ENCODE measurements at places on chromosomes 13 and 19.
A peak's percentile ranks its signal among the peaks of the same experiment; 100 is the strongest.

DNA sequence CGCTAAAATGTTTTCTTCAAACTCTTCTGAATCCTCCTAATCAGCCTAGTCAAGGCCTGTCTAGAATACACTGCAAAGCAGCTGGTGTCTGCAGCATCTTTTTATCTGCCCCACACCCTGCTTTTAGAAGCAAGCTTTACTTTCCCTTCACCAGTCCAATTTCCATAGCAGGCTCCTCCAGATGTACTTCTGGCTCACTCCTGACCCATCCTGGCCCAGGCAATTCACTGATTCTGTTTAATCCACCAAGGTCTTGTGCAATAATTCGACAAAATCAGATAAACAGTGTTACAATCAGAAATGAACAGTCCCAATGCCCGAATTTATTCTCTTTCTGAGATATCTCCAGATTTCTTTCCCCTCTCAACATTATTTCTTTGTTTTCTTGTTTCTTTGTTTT lies 415.2 kb upstream of the SGCG start:
- DNase-seq, result no peak

DNA sequence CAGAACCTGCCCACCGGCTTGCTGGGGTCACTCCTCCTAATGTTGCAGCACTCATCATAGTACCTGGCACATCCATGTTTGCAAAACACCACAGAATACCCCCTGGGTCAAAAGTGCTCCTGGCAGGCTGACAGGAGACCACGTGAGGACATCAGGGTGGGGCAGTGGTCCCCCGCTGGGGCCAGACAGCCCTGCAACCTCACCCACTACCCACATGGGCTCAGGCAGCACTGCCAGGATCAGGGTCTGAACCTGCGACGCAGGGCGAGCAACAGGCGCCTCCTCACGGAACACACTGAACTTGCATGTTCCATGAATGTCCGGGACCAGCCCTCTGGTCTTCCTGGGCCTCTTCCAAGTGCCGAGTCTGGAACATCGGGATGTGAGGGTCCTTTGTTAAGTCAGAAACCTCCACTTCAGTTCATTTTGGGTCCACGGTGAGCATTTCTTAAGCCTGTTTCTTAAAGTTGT lies 1.4 kb upstream of the SLC7A9 start:
- DNase-seq, result no peak

DNA sequence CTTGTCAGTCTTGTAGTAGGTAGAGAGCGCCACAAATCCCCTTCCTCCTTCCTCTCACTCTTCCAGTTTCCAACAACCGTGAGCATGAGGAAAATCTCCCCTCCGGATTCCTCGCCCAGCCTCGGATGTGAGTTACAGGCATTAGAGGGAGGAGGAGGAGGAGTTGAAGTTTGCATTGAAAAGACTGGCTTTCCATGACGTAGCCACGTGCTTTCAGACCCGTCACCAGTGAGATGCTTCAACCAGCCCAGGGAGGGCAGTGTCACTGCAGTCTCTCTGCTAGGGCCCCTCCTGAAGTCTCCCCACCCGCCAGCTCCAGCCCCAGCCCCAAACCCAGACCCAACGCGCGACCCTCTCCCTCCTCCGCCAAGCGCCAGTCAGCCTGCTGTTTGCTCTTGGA lies 442 bp upstream of the FGF14 start:
- no peak for DNase-seq

- DNase-seq, result no peak
These were observed 14.0 kb downstream of the MOB3A start for GRCh38 chr19:2081873-2082810.

DNA sequence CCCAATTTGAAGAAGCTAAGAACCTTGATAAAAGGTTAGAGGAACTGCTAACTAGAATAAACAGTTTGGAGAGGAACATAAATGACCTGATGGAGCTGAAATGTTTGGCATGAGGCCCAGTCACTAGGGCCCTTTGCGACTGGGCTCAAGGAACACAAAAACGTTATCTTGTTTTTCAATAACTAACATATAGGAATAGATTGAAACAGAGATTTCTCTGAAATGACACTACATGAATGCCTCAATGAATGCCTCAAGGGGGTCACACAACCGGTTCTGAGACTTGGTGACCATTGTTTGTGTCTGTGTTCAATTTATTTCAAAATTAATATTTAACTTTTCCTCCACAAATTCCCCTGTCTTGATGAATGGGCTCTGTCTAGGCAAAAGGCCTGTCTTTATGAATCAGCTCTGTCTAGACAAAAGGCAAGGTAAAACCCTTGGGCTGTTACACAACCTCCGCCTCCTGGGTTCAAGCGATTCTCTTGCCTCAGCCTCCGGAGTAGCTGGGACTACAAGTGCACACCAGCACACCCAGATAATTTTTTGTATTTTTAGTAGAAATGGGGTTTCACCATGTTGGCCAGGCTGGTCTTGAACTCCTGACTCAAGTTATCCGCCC lies 932 bp upstream of the ZNF486 start:
- no peak for DNase-seq

GRCh38 chr13:56352361-56352760 lies 788.4 kb upstream of the PRR20A start:
- no peak for DNase-seq

DNA sequence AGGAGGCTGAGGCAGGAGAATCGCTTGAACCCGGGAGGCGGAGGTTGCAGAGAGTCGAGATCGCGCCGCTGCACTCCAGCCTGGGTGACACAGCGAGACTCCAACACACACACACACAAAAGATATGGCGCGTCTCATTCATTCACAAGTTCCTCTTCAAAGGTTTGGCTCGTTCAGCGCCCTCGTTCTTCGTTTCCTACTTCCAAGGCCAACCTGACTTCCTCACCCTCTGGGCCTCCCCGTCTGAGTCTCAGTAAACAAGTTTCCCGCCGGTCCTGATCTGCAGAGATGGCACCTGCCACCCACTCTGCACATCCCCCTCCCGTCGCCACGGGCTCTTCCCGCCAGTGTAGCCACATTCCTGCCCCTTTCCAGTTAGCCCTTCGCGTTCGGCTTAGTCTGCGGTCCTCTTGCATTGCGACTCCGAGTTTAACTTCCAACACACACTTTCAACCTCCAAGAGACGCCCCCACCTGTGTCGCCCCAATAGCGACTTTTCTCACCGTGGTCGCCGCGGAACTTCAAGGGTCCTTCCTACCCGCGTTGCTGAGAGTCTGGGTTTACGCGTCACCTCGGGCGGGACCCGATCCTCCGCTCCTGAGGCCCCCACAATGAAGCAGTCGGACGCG lies 1.3 kb upstream of the BSG start:
- no peak for DNase-seq

GRCh38 chr13:51727634-51728274 lies 76.2 kb downstream of the DHRS12 start:
- no peak for DNase-seq

- DNase-seq, result no peak
These were observed 233.1 kb downstream of the ZNF536 start for GRCh38 chr19:30605333-30605732.

GRCh38 chr19:18379803-18380747 lies 5.9 kb upstream of the GDF15 start:
- DNase-seq, result no peak

DNA sequence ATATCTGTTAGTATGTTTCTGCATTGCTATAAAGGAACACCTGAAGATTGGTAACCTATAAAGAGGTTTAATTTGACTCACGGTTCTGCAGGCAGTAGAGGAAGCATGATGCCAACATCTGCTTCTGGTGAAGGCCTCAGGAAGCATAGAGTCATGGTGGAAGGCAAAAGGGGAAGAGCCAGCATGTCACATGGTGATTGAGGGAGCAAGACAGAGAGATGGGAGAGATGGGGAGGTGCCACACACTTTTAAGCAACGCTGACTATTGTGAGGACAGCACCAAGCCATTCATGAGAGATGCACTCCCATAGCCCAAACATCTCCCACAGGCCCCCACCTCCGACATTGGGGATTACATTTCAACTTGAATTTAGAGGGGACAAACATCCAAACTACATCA lies 32.8 kb downstream of the COG6 start:
- DNase-seq, result no peak

DNA sequence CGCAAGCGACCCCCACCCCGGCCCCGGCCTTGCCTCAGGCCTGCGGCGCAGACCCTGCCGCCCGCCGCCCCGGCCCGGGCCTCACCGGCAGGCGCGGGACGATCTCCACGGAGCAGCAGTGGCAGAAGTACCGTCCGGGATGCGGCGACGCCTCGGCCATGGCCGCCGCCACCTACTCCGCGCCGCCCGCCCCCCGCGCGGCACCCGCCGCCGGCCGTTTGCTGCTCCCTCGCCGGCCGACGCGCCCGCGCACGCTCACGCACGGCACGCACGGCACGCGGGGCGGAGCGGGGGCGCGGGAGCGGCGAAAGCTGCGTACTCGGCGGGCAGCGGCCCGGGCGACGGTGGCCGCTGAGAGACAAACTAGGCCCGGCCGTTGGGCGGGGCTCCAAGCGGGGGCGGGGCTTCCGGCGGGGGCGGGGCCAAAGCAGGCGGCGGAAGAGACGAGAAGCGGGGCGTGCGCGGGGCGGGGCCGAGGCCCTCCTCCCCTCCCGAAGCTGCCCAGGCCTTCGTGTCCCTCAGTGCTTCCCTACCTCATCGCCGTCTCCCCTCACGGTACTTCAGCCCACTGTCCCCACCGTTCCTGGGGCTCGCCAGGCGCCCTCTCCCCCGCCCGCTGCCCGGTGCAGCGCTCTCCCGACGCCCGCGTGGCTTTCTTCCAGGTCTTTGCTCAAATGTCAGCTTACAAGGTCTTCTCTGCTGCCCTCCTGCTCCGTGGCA lies at the start of gene RNF126:
TSS of gene RNF126 (minus strand) at position 253 of the 720 bp plus-strand sequence. CDS start at position 160, 93 bp downstream.
- peak; percentile 51 for DNase-seq
